ENCODE measurements at places on chromosomes 5 and 9.
A peak's percentile ranks its signal among the peaks of the same experiment; 100 is the strongest.

GRCh38 chr5:21238786-21239185, 1250.8 kb upstream of the CDH18 start:
- no peak for DNase-seq

- no peak for DNase-seq
Measured at GRCh38 chr5:53969176-53969730, 341.1 kb downstream of the ARL15 start.

- no peak for DNase-seq
Measured at GRCh38 chr5:32231241-32231640, 57.1 kb upstream of the GOLPH3 start.

GRCh38 chr5:40307920-40308319, 371.8 kb upstream of the PTGER4 start:
- no peak for DNase-seq

DNA sequence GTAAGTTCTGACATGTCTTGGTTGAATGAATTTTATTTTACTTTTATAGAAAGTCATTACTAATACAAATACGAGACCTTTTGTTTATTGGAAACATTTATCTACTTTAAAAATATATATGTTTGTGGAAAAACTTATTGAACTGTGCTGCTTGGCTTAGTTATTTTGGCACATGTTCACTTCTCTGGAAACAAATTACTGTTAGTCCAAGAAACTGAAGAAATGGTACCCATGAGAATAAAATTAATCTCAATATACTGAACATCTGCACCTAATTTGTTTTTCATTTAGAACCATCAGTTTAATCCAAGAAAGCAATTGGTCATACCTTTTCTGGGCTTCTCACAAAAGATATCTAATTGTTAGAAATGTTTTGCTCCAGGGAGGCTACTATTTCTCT, 32.2 kb downstream of the INVS start:
- no peak for DNase-seq

DNA sequence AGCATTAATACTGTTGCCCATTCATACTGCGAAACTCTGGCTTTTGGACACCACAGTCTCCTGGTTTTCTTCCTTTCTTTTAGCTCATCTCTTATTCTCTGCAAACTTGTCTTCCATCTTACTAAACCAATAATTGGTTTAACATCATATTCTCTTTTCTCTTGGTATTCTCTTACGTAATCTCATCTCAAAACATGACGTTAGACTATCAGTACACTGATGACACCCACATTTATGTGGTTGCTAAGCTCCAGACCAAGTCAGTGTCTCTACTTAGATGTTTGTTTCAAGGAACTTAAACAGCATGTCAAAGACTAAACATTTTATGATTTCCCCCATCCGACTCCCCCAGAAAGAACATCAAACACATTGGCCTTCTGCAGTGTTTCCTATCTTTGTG, 2.1 kb downstream of the PRRC1 start:
- no peak for DNase-seq

DNA sequence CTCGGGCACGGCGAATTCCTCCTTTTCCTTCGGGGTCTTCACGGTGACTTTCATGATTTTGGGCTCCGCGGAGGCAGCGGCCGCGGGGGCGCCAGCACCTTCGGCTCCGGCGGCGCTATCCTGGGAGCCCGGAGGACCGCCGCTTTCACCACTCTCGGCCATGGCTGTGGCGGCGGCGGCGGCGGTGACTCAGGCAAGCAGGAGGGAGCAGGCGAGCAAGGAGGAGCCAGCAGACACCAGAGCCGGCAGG, 315 bp downstream of the UBQLN1 start:
- DNase-seq = peak; percentile 91

DNA sequence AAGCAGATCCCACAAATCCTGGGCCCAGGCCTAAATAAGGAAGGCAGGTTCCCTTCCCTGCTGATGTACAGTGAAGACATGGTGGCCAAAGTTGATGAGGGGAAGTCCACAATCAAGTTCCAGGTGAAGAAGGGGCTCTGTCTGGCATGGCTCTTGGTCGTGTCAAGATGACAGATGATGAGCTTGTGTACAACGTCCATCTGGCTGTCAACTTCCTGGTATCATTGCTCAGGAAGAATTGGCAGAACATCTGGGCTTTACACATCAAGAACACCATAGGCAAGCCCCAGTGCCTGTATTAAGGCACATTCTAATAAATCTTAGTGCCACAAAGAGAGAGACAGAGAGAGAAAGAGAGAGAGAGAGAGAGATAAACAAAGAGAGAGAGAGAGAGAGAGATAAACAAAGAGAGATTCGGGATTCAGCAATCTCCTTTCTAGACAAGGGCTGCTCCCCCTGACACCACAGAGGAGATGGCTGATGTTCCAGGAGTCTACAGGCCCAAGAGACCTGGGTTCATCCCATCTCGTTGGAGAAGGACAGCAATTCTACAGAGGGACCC, 45.5 kb upstream of the HSPA9 start:
- no peak for DNase-seq

GRCh38 chr5:25955337-25955736, 1083.0 kb downstream of the CDH9 start:
- no peak for DNase-seq

- DNase-seq = no peak
Measured at GRCh38 chr5:132279801-132280200, 14.4 kb upstream of the SLC22A4 start.

DNA sequence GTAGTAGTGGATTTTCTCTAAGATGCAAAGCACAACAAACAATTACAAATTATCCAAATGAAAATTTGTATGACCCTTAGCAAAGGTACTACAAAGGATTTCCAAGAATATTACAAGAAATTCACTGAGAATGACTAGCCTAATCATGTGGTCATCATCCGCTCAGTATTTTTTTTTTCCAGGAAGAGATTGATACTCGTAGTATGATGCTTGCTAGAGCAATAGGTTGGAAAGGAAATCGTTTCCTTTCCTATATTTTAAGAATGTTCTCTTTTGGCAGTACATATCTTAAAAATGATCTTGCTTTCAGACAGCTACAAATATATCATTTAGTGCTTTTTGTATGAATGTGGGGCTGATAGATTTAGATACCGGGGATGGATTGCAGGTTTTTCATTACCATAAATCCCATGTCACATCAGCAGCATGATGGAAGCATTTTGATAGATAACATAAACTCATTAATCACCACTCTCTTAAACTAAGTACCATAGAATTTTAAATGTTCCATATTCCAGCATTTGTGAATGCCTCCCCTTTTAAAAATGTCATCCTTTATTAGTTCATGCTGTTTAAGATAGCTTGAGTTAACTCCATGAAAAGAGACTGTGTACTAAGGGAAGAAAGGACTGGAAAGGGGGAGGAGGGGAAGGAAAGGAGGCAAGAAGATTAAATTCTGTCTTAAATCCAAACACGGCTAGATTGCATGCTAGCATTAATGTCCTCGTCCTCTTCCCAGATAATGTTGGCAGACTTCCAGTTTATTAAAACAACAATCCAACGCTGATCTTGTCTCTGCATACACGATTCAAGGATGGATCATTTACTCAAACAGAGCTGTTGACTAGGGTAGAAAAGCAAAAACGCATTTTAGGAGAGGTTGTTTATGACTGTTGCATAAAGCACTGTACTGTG, 311.7 kb upstream of the ZNF608 start:
- no peak for DNase-seq

- DNase-seq = no peak
Measured at GRCh38 chr9:93558503-93558902, 17.9 kb upstream of the PHF2 start.

GRCh38 chr5:132883261-132883834, 9.9 kb downstream of the LEAP2 start:
- peak; percentile 71 for DNase-seq

- DNase-seq = peak; percentile 61
Measured at GRCh38 chr5:168468836-168469235, 17.4 kb upstream of the RARS1 start.

- DNase-seq = peak; percentile 70
Measured at GRCh38 chr5:93163010-93163663, 417.9 kb downstream of the NR2F1-AS1 start.

DNA sequence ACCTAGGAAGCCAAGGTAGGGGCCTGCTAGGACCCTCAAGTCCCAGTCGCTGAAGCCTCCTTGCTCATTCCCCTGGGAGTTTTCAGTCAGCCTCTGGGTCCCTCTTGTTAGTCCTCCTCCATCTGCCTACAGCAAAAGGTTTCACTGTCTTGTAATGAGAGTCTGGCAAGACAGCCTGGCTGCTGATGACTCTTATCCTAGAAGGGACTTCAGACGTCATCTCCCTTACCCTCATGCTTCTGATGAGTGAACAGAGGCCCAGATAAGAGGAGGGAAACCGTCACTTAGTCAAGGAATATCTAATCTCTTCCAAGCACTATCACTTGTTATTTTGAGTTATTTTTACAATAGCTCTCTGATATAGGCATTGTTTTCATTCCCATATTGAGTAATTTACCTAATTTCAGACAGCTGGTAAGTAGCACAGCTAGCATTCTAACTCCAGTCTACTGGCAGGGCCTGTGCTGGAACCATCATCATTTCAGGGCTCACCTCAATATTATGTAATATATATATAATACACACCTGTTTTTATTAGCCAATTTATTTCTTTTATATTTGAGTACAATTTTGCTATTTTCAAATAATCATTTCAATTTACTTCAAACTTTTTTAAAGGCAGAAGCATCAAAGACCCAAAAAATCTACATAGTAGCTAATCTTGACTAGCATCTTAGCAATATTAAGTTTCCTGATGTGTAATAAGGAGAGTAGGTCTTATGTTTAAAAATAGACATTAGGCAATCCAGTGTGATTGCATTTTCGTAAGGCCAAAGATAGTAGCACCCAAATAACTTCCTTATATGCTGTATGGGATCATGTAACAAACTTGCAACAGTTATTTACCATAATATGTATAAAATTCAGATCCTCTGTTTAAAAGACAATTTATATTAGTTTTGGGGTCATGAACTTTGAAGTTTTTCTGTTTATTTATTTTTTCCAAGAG, 7.9 kb downstream of the CMYA5 start:
- peak; percentile 26 for DNase-seq

DNA sequence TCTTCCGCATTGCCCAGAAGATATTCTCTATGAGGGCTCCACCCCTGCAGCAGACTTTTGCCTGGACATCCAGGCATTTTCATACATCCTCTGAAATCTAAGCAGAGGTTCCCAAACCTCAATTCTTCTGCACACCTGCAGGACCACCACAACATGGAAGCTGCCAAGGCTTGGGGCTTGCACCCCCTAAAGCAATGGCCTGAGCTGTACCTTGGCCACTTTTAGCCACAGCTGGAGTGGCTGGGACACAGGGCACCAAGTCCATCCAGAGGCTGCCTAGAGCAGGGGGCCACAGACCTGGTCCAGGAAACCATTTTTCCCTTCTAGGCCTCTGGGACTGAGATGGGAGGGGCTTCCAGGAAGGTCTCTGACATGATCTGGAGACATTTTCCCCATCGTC, 60.7 kb downstream of the ADAMTSL1 start:
- no peak for DNase-seq

GRCh38 chr9:34741628-34742027, 31.7 kb upstream of the CCL21 start:
- no peak for DNase-seq

DNA sequence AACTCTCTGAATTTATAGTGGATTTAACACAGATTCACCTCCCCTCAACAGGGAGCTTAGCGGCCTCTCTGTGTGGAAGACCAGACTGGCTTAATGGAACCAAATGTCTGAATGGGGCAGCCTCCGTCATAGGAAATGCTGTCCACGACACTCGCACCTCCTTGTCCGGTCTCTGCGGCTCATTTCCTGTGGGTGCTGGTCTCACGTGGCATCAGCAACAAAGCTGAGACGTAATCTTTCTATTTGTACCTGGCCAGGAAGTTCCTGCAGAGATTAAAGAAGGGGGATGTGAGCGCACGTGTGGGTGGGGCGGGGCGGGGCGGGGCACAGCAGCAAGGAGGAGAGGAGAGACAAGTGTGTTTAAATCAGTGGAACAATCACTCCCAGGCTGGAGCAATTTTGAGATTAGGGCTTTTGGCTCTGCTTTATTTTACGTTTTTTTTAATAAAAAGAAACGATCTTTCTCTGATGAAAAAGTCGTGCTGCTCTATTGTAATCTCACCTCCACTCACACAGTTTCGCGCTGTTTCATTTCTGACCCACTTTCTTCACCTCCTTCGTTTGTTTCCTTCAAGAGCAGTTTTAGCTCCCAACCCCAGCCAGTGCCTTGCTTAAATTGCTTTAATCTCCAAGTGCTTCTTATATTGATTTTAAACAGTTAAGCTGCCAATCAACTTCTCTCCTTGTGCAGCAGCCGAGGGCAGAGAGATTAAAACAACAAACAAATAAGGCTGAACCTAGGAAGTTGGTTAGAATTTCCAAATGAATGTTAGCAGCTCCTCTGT, 132.2 kb upstream of the ASTN2 start:
- no peak for DNase-seq

DNA sequence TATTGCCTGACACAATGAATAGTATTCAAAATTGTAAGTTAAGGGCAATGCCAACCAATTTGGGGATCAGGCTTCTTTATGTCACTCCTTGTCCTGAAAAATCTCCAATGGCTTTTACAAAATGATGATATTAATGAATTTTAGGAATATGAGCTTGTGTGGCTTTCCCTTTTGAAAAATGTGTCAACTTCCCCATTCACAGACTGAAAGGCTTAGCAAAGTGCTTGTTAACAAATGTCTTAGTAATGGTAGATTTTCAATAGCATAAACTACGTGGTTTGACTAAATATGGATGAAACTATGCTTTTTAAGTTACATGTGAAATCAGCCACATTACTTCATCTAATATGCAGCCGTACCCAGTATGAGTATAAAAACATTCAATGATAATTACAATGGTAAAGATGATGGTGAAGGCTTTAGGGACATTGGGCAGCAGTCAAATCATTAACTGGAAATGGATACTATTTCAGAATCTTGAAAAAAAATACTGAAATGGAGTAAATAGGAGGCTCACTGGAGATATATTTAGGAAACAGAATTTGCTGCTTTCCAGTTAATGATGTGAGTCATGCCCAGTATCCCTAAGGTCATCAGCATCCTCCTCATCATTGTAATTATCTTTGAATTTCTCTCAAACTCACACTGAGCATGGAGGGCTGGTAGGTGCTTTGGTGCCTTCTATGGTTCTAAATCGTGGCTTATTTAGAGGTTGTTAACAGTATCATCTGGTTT, 113.3 kb upstream of the ZNF608 start:
- no peak for DNase-seq

GRCh38 chr5:143781993-143782520, 29.9 kb upstream of the HMHB1 start:
- no peak for DNase-seq

DNA sequence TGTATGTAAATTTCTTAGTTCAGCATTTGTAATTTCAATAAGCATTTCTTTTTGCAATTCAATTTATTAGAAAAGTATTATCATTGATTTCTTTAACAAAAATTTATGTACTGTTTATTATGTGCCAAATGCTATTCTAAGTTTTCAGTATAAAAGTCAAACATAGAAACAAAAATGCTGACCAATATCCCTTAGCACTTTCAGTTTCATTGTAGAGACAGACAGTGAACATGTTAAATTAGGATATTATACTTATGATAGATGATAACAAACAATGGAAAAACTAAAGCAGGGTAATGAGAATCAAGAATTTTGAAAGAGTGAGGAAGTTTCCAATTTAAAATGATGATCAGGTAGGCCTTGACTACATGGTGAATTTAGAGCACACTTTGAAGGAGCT, 1106.0 kb downstream of the TAF11L14 start:
- no peak for DNase-seq

Data from GM03348 (cell line).